RPMI8226 (cell line): ENCODE measurements at places on chromosomes 6 and 20.

DNA sequence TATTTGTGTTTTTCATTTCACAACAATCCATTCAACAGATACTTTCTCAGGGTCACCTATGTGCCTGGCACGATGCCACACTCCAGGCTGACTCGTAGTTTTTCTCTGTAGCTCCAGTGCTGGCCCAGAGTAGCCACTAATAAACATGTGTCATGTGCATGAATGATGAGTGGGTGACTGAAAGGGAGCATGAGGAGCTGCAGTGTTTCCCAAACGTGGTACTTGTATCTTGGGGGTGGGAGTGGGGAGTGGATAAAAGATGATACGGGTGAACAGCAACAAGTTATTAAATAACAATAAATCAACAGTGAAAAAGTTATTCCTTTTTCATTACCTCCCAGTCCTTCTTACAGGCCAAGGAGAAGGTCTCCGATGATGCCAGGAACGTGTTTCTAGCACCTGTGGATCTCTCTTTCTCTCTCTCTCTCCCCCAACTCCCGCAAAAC, 17.1 kb downstream of the SRXN1 start:
- peak; percentile 67 for DNase-seq

GRCh38 chr20:34058831-34059230, 53.2 kb downstream of the EIF2S2 start:
- no peak for DNase-seq

- no peak for DNase-seq
Observed at GRCh38 chr6:120764312-120764711, 570.0 kb downstream of the TBC1D32 start.

GRCh38 chr6:80921861-80922460, 815.5 kb downstream of the BCKDHB start:
- no peak for DNase-seq

- no peak for DNase-seq
Observed at GRCh38 chr20:24669701-24670100, 200.3 kb downstream of the SYNDIG1 start.

DNA sequence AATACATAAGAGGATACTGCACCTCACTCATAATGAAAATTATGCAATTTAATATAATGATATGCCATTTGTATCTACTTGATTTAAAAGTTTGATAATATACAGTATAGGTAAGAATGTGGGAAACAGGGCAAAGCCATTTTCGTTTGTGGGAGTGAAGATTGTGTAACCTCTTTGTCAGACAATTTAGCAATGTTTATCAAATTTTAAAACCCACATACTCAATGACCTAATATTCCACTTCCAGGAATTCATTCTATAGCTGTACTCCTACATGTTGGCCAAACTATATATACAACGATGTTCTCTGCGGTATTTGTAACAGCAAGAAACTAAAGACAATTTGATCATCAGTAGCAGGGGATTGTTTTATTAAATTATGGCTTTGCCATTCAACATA, 17.8 kb upstream of the FKBP5 start:
- no peak for DNase-seq

DNA sequence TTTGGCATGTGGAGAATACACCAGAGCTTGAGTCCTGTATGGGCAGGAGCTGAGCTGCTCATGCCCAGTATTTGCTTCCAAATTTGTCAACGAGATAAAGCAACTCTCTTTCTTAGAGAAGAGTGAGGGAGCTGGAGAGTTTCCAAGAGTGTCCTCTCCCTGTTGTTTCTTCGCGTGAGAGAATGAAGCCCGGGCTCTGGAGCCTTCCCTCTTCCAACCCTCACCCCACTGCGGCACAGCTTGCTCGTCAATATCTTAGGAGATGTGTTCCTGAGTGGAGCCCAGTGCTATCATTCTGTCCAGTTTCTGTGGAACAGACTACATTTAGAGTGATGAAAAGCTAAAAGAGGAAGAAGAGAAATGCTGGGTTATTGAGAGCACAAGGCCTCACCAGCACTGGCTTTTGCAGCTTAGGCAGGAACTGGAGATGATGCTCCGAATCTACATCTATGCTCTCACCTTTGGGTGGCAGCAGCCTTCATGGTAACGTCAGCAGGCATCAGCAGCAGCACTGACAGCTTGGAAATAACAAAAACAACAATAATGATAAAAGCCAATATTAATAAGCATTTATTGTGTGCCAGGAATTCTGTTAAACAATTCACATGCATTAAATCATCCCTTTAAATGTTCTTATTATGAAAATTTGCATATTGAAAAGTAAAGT, 66.5 kb upstream of the TFB1M start:
- DNase-seq = no peak

DNA sequence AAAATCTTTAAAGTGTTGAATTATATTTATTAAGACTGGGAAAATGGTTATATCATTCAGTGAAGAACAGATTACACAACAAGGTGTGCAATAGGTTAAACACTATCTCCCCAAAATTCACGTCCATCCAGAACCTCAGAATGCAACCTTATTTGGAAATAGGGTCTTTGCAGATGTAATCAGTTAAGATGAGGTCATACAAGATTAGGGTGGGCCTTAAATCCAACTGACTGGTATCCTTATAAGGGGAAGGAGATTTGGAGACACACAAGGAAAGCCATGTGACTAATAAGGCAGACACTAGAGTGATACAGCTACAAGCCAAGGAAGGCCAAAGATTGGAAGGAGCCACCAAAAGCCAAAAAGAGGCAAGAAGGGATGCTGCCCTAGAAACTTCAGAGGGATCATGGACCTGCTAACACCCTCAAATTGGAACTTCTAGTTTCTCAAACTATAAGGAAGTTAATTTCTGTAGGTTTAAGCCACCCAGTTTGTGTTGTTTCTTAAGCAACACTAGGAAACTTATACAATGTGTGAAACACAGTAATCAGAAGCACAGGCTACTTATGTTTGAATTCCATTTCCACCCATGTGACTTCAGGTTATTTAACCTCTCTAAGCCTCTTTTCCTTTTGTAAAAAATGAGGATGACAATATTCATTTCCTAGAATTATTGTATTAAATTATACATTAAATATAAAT, 16.9 kb downstream of the ILRUN start:
- no peak for DNase-seq

- DNase-seq = no peak
Observed at GRCh38 chr20:1376007-1376406, 16.8 kb downstream of the FKBP1A start.

GRCh38 chr20:46973766-46974165, 79.1 kb downstream of the EYA2 start:
- DNase-seq = no peak

GRCh38 chr20:25643716-25644115, 19.9 kb upstream of the NANP start:
- peak; percentile 12 for DNase-seq

DNA sequence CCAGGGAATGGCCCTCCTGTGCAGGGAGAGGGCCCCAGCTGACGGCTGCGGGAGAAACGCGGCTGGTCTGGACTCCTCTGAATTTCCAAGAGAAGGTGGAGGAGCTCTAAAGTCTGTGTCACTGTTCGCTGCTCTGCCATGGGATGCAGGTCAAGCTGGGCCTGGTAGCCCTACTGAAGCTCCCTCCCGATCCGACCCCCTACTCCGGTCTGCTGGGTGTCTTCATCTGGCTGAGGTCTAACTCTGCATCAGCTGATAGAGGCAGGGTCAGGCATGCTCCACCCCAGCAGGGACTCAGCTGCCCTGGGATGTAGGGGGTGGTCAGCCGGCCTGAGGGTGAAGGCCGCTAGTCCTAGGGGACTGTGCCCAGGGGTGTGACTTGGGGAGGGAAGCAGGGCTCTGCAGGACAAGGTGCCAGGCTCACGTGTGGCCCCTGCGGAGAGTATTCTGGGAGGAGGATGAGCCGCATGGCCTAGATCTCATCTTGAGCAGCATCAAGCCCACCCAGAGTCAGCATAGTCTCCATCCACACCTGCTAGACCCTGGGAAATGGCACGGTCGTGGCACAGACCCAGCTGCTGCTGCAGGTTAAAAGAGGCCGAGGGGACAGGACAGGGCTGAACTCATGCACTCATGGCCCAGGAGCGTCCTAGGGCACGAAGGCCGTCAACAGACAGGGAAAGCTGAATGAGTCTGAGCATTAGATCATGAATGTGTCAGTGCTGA, 1.4 kb downstream of the CST3 start:
- DNase-seq = no peak

DNA sequence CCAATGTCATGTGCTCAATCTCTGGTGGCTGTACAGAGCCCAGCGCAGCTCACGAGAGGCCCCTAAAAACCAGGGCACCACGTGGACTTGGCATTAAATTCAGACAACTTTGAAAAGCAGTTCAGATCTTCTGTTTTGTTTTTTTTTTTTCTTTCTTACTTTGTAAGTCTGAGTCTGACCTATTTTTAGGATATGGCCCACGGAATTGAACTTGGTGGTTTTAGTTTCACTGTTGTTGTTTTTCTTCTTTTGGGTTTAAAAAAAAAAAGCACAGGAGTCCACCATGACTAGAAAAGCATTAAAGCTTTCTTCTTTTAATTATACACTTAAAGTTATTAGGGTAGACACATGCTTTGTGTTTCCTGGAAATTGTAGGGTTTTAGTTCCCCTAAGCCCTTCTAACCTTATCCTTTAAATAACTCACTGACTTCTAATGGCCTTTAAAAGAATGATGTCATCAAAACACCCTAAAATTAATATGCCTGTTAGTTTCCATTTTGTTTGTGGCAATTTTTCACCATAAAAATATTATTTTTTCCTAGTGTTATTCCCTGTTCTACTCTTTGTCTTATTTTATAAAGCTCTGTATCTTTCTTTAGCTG, 48.5 kb upstream of the CCN2 start:
- no peak for DNase-seq

DNA sequence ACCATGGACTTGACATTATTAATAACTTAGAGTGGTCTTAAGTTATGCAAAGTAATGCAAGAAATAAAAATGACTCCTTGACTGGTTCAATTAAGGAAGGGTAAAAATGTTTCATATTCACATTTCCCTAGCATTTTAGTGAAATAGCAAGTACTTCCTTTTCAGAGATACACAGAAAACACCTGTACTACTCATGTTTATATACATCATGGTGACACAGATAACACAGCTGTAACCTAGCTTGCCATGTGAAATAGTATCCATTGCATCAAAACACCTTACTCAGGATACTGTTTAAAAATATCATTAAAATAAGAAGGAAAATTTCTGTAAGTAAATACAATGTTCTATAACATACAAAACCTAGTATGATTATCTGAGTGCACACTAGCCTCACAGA, 102.4 kb downstream of the AHI1 start:
- no peak for DNase-seq
